ENCODE measurements at places on chromosomes 12 and 14.

- no peak for DNase-seq
These were observed 42.1 kb downstream of the GPR68 start for GRCh38 chr14:91202234-91202974.

DNA sequence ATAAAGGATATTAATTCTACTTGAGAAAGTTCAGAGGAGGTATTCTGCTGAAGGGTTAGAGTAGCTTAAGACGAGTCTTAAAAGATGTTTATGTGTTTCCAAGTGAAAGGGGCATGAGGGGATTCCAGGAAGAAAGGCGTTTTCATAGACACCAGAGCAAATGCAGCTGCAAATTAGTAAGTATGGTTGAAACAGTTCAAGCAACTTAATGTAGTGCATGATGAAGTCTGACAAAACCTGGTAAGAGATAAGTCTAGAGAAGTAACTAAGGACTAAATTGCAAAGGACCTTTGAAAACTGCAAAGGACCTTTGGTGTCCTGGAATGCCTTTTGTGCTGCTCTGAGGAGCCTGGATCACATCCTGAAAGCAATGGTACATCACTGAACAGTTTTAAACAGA is 11.5 kb downstream of the LUM start:
- no peak for DNase-seq

DNA sequence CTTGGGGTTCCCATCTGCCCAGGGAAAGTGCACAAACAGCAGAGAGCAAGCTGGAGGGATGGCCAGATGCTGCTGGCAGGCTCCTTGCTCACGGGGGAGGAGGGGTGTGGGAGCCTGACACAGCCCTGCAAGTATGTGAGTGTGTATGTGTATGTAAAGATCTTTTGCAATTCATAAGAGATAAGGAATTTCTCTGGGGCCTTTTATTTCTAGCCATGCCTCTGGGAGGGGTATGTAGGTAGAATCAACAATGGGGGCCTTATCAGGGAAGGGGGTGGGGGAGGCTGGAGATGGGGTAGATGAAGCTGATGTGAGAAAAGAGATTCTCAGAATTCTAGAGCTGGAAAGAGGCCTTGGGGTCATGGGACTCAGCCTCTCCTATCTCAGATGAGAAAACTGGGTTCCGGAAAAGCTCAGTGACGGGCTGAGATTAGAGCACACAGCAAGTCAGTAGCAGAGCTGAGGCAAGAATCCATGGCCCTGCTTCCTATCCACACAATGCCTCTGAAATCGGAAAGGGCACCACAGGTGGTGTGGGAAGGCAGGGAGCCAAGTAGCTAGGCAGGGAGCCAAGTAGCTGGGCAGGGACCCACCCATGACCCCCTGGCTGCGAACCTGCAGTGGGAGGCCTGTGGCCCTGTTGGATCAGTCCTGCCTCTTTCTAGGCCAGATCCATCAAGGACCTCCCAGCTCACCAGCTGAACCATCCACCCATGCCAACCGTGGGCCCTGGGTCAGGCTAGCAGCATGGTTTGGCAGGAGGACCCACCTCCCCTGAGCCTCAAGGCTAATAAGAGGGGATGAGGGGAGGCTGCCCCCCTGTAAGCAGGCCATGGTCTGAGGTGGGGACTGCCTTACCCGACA is 54.7 kb downstream of the PLEKHG3 start:
- DNase-seq = no peak

DNA sequence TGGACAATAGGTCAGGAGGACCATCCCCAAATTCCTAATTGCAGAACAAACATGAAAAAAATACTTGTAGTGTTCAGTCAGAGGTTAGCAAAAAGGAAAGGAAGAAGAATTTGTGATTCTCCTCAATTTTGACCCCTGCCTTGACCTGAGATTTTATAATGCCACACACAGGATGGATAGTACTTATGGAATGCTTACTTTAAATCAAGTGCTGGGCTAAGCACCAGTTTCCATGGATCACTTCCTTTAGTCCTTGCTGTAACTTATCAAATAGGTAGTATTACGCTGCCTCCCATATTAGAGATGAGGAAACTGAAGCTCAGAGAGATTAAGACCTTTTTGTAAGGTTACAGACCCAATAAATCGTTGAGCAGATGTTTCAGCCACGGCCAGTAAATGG is 81.2 kb upstream of the OVCH1 start:
- DNase-seq = no peak

DNA sequence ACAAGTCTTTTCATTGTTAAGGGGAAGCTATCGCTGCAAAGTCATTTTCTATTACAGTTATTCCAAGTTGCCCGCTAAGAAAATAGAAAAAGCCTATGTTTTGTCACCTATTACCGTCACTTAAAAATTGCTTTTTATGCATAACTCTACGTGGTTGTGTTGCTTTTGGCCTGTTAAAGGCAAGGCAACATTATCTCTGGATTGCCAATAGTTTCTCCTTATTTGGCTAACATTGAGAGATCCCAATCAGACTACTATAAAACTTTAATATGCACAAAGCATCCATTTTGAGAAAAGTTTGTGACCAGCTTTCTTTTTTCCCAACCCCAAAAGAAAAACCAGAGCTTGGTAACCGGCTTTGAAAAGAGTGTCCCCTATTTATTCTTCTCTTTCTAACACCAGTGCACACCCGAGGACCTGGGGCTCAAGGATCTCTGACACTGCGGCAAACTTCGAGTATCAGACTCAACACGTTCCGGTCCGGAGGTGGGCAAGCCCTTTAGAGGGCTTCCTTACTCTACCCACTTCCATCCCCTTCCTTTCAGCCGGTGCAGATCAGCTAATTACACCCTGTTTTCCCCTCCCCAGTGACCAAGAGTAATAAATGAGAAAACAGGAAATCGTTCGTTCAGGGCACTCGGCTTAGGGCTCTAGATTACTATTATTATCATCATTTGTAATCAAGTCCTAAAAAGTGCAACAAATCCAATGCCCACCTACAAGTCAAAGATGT is 1.2 kb downstream of the PPP1R12A start:
- no peak for DNase-seq

DNA sequence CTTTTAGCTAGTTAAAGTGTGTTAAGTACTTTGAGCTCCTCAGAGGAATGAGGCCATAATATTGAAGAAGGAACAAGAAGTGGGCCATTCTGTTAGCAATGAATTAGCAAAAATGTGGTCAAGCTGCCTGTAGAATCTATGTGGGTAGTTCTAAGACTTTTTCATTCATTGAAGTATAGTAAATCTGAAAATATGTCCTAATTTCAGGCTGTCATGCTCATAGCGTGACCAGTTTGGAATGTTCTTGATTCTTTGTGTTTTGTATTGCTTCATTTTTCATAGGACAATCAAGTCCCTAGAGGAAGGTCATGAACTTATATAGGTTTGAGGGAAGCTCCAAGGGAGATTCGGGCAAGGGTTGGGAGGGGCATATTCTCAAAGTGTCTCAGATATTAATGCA is 11.4 kb downstream of the ATP23 start:
- no peak for DNase-seq

- no peak for DNase-seq
These were observed 4.4 kb downstream of the GPR84 start for GRCh38 chr12:54359762-54360351.

DNA sequence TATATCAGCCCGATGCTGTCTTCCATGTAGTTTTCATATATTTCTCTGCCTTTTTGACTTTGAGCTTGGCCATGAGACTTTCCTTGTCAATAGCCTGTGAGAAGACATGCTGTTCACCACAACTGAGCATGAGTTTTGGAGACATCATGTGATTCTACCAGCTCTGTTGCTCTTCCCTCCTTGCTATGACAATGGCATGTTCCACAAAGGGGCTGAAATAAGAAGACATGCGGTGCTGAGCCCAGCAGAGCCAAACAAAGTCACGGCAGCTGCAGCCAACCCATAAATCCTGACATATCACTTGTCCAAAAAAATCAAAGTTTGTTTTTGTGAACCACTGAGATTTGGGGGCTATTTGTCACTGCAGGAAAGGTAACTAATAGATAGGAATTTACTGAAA is 343.4 kb upstream of the KITLG start:
- no peak for DNase-seq

GRCh38 chr12:124479680-124480468 is 87.5 kb downstream of the NCOR2 start:
- no peak for DNase-seq

DNA sequence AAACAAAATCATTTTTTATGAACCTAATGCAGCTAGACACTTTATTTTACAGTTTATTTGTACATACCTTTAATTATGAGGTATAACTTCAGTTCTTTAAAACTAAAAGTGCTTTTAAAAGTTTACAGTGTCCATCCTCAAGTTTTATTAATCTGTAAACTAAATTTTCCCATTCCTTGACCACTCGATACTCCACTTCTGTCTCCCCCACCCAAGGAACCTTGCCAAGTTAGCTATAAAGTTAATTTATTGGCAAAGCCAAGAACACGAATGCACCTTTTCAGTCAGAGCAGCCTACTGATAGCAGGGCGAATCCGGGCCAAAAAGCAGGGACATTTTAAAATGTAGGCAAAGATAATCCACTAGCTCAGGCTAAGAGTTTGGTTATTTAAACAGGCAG is 29.6 kb downstream of the NAA30 start:
- DNase-seq = no peak

- no peak for DNase-seq
These were observed 15.6 kb downstream of the ACVRL1 start for GRCh38 chr12:51922762-51923505.

- DNase-seq = no peak
These were observed 402.8 kb downstream of the AEBP2 start for GRCh38 chr12:19842116-19842515.

DNA sequence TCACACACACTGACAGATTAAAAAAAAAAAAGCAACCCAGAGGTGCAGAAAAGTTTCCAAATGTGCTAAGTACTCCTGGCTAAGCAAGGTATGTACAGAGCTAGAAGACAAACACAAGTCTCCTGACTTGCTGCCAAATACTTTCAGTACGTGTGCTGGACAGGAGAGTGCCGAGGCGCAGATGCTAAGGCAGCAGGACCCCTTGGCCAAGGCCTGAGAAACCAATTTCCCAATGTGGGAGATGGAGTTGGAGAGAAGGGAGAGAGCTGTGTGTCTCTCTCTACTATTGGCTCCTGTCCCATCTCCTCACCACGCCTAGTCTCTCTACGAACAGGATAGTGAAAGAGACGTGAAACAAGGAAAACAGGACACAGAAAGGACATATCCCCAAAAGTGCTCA is 5.3 kb downstream of the SPRYD3 start:
- no peak for DNase-seq

GRCh38 chr14:105165761-105166485 is 2.7 kb downstream of the JAG2 start:
- no peak for DNase-seq

- no peak for DNase-seq
These were observed at the start of gene KDM2B for GRCh38 chr12:121580959-121581685. KDM2B (minus strand) TSS chr12:121581023; CDS start chr12:121580911, 112 bp downstream.

DNA sequence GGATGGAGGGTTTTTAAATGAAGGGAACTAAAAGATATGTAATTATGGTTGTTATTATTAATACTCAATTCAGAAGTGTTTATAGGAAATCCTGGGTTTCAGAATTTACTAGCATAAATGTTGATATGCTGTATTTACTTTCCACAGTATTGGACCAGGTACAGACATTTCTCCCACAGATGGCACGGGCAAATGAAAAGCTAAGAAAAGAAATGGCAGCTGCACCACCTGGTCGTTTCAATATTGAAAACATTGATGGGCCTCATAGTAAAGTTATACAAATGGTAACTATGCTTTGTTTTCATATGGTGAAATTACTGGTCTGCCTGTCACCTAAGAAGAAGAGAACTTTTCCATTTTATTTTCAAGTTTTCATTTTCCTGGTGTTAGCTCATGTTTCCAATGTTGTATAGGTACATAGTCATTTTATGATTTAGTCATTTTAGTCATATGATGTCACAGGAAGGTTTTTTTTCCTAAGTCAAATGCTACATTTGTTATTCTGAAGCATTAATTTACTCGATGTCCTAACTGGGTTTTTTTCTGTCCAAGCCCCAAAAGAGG is 5.5 kb downstream of the NOPCHAP1 start:
- no peak for DNase-seq

- no peak for DNase-seq
These were observed 1.9 kb downstream of the ARHGEF40 start for GRCh38 chr14:21072031-21072473.

DNA sequence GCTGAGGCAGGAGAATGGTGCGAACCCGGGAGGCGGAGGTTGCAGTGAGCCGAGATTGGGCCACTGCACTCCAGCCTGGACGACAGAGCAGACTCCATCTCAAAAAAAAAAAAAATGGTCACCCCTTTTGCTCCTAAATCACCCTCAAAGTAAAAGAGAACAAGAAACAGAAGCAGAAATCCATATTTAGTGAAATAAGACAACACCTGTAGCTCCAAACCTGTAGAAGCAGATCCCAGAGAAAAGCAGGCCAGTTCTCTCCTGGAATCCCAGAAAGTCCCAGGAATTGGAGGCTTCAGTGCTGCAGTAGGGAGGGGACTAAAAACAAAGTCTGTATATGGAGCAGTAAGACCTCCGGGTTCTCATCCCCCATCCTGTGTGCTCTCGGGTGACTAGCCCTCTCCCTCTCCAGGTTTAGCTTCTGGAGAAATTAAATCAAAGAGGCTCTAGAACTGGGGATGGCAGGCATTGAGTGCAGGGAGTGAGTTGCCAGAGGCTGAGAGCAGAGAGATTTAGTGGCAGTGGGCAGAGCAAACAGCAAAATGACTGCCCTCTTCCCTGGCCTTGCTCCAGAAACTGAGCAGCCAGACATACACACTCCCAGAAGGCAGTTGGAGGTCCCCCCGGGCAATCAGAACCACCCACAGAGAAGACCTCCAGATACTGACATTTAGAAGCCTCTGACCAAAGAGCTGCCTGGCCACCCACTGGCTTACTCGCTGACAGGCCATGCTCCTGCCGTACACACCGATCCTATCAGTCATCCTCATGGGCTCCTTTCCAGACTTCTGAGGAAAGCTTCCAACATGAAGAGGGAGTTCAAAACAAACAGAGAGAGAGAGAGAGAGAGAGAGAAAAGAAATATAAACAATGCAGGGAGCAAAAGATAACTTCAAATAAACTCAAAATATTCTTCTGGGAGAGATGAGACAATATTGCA is 6.3 kb upstream of the MLXIP start:
- DNase-seq = no peak

DNA sequence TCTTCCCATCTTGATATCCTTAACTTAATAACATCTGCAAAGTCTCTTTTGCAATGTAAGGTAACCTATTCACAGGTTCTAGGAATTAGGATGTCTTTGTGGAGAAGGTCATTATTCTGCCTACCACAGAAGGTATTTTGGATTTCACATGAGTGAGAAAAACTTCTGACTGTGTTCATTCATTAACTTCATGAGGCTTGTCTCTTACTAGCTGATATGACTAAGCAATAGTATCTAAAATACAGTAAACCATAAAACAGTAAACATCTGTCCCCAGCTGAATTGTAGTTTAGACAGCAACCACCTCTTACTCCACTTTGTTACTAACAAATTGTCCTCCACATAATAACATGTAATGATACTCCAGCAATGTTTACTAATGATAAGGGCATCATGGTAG is 198.1 kb downstream of the SEC23A start:
- no peak for DNase-seq

- no peak for DNase-seq
These were observed 19.8 kb downstream of the OR5AU1 start for GRCh38 chr14:21136024-21136423.

- DNase-seq = no peak
These were observed 268.8 kb downstream of the ADGRD1 start for GRCh38 chr12:131222329-131223139.

All from cortex of kidney (tissue), 1 donor.